Hepatocyte (in vitro differentiated cells): ENCODE measurements at places on chromosomes 7 and 10. TPM values are rescaled to one million over a fixed set of nuclear protein-coding genes. Genes with fewer than 3 reads are reported as not detected.

PIK3AP1 gene
- polyA plus RNA-seq: 2.5 and 4.7 TPM in 2 replicates

ZWINT gene
- 26.3 and 26.5 TPM in 2 replicates for polyA plus RNA-seq

FANK1 gene
- 2.9 and 5.5 TPM in 2 replicates for polyA plus RNA-seq

NEUROD6 gene
- not detected in 2 replicates for polyA plus RNA-seq

COL28A1 gene
- polyA plus RNA-seq: 0.28 and 0.32 TPM in 2 replicates

DNA sequence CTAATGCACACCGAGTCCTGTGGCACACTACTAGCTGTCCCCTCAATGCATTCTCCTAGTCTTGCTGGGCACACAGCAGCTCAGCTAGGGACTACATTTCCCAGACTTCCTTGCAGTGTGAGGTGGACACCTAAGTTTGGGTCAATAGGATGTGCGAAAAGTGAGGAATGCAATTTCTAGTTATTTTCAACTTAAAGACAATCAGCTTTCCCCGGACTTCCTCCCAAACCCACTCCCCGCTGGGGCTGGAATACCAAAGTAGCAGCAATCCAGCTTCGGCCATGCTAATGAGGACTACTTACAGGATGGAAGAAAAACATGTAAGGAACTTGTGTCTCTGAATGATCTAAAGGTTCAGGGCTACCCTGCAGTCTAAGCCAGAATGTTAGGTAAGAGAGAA is 286.4 kb upstream of the LRRN3 start:
- no peaks in the 10 kb centered on the region for H3K4me1 ChIP-seq
- no peak overlapping the region for H3K27ac ChIP-seq
- DNase-seq: no peak
- H3K27me3 ChIP-seq: no peaks in the 10 kb centered on the region

- no peak overlapping the region for H3K27ac ChIP-seq
- peaks cover 16% of the 10 kb centered on the region for H3K4me1 ChIP-seq
- no peak for DNase-seq
- no peaks in the 10 kb centered on the region for H3K27me3 ChIP-seq
- no peak overlapping the region for H3K4me3 ChIP-seq
Observed at GRCh38 chr7:92631067-92631849, 41.1 kb upstream of the FAM133B start.

DNA sequence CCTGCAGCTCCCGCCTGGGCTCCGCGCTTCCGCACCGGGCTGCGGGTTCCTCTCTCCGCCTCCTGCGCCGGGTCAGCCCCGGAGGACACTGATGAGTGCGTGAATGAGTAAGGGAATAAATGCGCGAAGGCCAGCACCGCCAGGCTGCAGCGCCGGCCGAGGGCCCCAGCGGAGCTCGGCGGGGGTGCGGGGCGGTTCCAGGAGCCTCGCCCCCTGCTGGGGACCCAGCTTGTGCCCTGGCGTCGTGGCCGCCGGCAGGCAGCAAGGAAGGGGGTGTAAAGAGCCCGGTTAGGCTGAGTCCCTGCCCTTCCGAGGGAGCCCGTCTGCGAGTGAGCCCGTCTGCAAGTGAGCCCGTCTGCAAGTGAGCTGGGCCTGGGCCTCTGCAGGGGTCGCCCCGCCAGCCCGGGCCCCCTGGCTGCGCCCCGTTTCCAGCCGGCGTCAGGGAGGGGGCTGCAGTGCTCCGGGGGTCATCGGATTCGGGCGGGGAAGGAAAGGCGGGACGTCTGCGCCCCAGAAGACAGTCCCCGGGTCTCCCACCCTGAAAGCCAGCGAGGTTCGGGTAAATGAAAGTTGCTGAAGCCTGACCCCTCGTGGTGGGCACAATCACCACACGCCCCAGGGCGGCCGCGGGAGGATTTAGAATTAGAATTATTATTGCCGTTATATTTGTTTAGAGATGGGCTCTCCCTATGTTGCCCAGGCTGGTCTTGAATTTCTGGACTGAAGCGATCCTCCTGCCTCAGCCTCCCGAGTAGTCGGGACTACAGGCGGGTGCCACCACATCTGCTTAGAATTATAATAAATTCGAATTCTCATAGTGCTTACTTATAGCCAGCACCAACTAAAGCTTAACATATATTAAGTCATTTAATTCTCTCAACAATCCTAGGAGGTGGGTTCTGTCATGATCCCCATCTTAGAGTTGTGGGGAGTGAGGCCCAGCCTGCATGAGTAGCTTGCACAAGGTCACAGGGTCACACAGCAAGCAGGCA is 8.6 kb upstream of the CRYGN start:
- no peak overlapping the region for H3K27ac ChIP-seq
- no peaks in the 10 kb centered on the region for H3K4me1 ChIP-seq
- no peaks in the 10 kb centered on the region for H3K27me3 ChIP-seq
- H3K36me3 ChIP-seq: no peaks in the 10 kb centered on the region
- H3K4me3 ChIP-seq: peak overlapping the region; percentile 25

- H3K4me3 ChIP-seq: no peak overlapping the region
- peaks cover 21% of the 10 kb centered on the region for H3K4me1 ChIP-seq
- no peak for DNase-seq
- no peaks in the 10 kb centered on the region for H3K27me3 ChIP-seq
- H3K36me3 ChIP-seq: no peaks in the 10 kb centered on the region
Observed at GRCh38 chr7:50730446-50731400, 52.0 kb downstream of the GRB10 start.

GRCh38 chr7:22001345-22002004 is 55.8 kb upstream of the CDCA7L start:
- H3K4me3 ChIP-seq: no peak overlapping the region
- H3K27me3 ChIP-seq: peaks cover 7% of the 10 kb centered on the region
- no peaks in the 10 kb centered on the region for H3K36me3 ChIP-seq
- H3K4me1 ChIP-seq: no peaks in the 10 kb centered on the region

- no peaks in the 10 kb centered on the region for H3K4me1 ChIP-seq
- H3K36me3 ChIP-seq: no peaks in the 10 kb centered on the region
- H3K27ac ChIP-seq: no peak overlapping the region
- no peaks in the 10 kb centered on the region for H3K27me3 ChIP-seq
- DNase-seq: no peak
- no peak overlapping the region for H3K4me3 ChIP-seq
Observed at GRCh38 chr10:63549810-63550209, 28.6 kb downstream of the REEP3 start.

GRCh38 chr7:158771-159170 is 33.6 kb upstream of the FAM20C start:
- H3K4me1 ChIP-seq: peaks cover 9% of the 10 kb centered on the region
- no peak for DNase-seq
- H3K27ac ChIP-seq: no peak overlapping the region
- no peak overlapping the region for H3K4me3 ChIP-seq

DNA sequence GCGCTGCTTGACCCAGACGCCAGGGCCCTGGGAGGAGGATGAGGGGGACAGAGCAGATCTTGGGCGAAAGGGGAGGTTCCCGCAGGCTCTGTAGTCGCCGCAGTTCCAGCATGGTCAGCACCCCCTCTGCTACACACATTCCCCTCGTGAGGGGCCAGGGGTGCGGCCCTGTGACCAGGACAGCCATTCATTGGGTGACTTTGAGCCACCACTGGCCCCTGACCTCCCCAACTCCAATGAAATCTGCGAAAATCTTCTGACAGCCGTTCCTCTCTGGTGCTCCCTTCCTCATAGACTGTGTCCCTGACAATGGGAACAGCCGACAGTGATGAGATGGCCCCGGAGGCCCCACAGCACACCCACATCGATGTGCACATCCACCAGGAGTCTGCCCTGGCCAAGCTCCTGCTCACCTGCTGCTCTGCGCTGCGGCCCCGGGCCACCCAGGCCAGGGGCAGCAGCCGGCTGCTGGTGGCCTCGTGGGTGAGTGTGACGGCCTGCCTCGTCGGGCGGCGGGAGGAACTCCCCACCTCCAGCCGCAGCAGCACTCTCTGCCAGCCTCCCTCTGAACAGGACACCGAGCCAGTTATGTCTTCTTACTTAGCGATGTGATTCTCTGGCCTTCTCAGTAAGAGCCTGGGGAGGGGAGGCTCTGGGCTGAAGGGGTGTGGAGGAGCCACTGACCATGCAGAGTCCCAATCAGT is 825 bp downstream of the TMEM176A start:
- H3K27me3 ChIP-seq: peaks cover 32% of the 10 kb centered on the region
- no peaks in the 10 kb centered on the region for H3K36me3 ChIP-seq
- no peaks in the 10 kb centered on the region for H3K4me1 ChIP-seq
- no peak for DNase-seq
- peak overlapping the region; percentile 48 for H3K4me3 ChIP-seq
- peak overlapping the region; percentile 93 for H3K27ac ChIP-seq

- no peak for DNase-seq
- H3K27me3 ChIP-seq: no peaks in the 10 kb centered on the region
- H3K27ac ChIP-seq: no peak overlapping the region
- no peak overlapping the region for H3K4me3 ChIP-seq
Observed at GRCh38 chr7:99118077-99118476, 25.8 kb downstream of the SMURF1 start.

DNA sequence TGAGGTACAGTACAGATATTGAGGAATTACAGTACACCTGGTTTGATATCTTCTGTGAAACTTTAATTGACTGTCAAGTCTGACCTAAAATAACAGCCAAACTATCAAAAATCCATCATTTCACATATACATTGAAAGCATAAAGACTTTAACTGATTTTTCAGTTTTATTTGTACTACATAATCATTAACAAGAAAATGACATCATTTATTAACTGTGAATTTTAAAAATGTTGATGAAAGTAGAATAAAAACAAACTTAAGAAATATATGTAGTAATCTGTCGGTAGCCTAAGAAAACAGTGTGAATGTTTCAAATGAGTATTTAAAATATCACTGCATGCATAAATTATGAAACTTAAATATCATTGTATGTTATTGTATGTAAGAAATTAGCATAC is 836.7 kb upstream of the GHITM start:
- H3K4me1 ChIP-seq: no peaks in the 10 kb centered on the region
- H3K27ac ChIP-seq: no peak overlapping the region
- DNase-seq: no peak
- H3K4me3 ChIP-seq: no peak overlapping the region
- no peaks in the 10 kb centered on the region for H3K36me3 ChIP-seq

DNA sequence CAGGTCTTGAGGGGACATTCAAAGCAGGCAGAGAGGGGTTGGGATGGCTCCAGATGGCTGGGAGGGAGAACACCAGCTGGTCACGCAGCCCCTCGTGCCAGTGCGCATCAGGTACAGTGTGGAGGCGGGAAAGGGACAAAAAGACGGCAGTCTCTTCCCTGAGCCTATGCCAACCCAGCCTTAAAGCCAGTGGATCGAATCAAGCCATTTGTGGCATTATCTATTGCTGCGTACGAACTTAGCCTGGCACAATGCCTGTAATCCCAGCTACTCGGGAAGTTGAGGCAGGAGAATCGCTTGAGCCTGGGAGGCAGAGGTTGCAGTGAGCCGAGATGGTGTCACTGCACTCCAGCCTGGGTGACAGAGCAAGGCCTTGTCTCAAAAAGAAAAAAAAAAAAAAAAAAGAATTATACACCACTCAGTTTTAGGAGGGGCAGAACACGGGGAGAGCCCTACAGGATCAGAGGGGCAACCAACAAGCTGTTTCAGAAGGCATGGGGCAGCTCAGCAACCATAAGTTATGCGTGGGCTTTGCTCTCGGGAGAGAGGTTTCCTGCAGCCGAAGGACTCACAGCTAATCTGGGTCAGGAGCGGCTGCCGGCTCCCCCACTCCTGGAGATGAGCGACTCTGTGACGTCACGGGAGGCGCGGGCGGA is 356 bp upstream of the NDUFB2 start:
- no peaks in the 10 kb centered on the region for H3K36me3 ChIP-seq
- no peaks in the 10 kb centered on the region for H3K27me3 ChIP-seq
- peak overlapping the region; percentile 79 for H3K4me3 ChIP-seq
- H3K27ac ChIP-seq: peak overlapping the region; percentile 99

DNA sequence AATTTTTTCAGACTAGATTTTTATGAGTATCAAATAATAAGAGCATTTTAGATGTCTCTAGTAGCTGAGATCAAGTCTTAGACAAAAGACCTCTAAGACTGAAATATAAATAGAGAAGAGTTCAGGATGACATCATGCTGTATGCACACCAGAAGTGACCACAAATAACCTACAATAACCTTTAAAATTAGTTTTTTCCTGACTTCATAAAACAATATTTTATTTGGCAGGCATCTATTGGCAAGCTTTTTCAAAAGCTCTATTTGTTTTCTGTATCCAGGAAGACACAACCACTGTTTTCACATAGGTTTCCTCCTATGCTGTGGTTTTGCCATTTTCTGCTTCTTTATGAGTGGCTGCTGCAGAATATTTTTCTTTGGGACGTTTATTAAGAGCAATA is 359.1 kb downstream of the CRPPA start:
- no peak overlapping the region for H3K4me3 ChIP-seq
- H3K4me1 ChIP-seq: peaks cover 5% of the 10 kb centered on the region
- no peak for DNase-seq
- H3K36me3 ChIP-seq: no peaks in the 10 kb centered on the region

DNA sequence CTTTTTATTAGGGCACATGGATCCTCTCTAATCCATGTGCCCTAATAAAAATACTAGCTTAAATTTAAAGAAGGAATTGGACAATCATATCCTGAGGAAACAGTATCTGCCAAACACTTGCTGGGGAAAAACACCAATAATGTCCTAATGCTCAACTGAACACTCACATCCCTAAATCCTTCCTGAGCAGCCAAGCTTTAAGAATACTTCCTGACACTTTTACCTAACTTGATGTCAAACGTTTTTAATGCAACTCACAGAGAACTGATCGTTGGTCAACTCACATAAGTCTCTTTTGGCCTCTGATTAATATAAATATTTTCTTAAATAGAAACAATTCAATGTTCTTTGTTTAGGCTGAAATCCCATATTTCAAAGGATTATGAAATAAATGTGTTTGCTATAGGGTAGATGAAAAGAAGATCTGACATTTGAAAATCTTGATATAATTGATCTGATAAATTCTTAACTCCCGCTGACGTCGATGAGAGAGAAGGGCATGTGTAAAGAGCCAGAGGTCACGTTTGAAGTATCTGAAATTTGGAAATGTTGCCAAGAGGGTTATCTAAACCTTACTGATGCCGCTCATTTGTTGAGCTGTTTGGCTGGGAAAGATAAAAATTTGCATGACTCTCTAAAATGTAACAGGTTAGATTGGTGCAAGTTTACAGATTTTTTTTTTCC is 122.8 kb upstream of the RHOBTB1 start:
- H3K36me3 ChIP-seq: no peaks in the 10 kb centered on the region
- peaks cover 7% of the 10 kb centered on the region for H3K4me1 ChIP-seq
- no peak for DNase-seq
- no peaks in the 10 kb centered on the region for H3K27me3 ChIP-seq
- no peak overlapping the region for H3K4me3 ChIP-seq

DNA sequence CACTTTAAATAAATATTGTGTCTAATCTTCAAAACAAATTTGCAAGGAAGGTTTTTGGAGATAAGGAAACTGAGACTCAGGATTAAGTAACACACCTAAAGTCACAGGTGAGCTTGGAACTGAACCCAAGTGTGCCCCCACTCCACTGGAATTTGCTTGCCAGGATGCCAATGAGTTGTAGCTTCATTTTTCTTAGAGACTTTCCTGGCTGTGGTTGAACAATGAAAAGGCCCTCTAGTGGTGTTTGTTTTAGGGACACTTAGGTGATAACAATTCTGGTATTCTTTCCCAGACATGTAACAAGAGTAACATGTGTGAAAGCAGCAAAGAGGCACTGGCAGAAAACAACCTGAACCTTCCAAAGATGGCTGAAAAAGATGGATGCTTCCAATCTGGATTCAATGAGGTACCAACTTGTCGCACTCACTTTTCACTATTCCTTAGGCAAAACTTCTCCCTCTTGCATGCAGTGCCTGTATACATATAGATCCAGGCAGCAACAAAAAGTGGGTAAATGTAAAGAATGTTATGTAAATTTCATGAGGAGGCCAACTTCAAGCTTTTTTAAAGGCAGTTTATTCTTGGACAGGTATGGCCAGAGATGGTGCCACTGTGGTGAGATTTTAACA is 1.5 kb downstream of the IL6 start:
- H3K4me3 ChIP-seq: no peak overlapping the region
- H3K36me3 ChIP-seq: no peaks in the 10 kb centered on the region
- H3K27me3 ChIP-seq: no peaks in the 10 kb centered on the region
